ENCODE measurements at places on chromosomes 3 and 15.

GRCh38 chr3:105584003-105584790, 217.5 kb downstream of the ALCAM start:
- no peak for DNase-seq

DNA sequence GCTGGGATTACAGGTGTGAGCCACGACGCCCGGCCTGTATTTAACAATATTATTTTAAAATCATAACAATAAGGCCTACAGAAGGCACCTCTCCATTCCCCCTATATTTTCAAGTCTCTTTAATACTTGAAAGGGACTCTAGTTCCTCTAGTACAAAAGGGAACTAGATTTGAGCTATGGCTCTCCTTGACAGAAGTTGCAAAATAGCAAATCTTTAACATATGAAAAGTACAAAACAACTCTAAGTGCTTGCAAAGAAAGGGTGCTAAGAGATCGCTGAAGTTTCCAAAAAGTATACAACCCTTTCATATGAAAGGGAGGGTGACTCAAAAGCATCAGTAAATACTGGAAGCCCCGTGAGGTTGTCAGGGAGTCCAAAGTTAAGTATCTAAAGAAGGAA, 23.8 kb downstream of the AP3S2 start:
- DNase-seq = no peak

DNA sequence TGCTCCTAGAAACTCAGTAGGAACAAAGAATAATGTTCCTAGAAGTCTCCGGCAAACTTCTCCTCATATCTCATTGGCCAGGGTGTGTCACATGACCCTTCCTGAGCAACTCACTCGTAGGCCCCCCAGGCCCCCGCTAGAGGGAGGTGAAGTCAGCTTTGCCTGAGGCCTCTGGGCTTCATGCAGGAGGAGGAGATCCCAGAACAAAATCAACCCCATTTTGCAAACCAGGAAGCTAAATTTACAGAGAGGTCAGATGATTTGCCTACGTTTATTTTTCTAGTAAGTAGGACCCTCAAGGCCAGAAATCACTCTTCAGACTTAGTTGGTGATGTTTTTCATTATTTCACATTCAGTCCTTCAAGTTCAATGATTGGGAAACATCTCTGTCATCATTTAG, 99.1 kb downstream of the SSR3 start:
- no peak for DNase-seq

- DNase-seq = no peak
These were observed 7.4 kb upstream of the OCA2 start for GRCh38 chr15:28106294-28107110.

DNA sequence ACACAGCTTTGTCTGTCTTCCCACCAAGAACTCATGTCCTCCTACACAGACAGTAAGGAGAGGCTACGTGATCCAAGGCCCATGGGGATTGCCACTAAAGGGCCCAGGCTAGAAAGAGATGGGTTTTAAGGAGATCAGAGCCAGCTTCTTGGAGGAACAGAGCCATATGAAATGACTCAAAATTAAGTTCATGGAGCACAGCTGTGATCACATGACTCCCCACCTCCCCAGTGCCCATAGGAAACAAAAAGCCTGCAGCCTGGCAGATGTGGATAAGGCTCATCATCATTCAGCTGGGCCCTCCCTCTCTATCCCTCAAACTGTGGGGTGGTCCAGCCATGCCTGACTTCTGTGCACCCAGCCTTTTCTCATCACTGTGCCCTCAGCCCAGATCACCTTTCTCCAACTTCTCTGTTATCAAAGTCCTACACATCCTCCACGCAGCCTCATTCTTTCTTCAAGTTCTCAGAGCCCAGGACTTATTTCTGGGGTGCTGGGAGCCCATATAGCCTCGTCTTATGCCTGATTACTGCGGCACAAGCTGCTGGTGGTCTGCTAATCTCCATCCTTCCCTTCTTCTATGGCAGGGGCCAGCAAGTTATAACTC, 137.6 kb downstream of the SMAD6 start:
- no peak for DNase-seq

DNA sequence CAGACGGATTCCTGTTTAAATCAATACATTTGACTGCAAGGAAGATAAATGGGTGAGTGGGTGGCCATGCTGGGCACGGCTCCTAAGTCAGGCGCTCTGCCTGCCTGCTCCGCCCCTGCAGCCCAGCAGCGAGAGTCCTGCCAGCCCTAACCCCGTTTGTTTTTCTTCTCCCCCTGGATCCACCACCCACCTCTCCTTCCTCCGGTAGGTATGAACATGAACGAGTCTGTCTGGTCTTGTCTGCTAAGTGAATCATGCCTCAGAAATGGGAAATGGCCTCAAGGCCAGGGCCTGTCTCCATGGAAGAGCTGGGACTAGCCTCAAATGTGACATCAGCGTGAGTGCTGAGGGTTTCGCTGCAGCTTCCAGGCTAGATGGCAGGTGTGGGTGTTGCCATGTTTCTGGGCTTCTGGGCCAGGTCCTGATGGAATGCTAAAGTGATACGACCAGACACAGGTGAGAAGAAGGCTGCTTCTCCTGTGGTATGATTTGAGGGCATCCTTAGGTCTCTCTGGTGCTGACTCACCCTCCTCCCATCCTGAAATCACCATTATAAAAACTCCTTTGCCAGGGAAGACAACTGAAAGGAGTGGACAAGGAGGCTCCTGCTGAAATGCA, 5.6 kb upstream of the FEM1B start:
- peak; percentile 60 for DNase-seq

DNA sequence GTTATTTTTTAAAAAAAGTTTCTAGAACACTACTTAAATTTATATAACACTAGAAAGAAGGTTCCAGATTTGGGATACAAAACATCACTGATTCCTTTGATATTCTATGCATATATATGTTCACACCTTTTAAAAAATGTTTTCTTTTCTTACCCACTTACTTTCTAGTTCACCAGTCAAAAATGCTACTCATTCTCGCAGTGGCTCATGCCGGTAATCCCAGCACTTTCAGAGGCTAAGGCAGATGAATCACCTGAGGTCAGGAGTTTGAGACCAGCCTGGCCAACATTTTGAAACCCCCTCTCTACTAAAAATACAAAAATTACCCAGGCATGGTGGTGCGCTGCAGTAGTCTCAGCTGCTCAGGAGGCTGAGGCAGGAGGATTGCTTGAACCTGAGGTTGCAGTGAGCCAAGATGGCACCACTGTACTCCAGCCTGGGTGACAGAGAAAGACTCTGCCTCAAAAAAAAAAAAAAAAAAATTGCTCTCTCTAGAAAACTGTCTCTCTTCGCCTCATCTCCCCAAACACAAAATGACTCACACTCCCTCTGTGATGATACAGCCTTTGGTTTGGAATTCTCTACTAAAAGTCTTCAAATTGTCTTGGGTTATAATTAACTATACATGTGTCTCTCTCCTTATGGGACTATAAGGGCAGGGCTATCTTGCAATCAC, 52.6 kb upstream of the TGFBR2 start:
- no peak for DNase-seq

DNA sequence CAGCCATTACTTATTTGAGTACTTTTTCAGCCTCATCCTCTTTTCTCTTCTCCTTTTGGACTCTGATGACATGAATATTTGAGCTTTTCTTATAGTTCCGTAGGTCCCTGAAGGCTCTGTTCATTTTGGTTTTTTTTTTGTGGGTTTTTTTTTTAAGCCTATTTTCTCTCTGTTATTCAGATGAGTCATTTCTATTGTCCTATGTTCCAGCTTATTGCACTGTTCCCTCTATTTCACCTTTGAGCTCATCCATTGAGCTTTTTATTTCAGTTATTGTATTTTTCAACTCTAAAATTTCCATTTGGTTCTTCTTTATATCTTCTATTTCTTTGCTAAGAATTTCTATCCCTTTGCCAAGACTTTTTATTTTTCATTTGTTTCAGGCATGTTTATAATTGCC, 7.2 kb upstream of the MGLL start:
- DNase-seq = no peak

- DNase-seq = no peak
These were observed 104.5 kb downstream of the ADCY5 start for GRCh38 chr3:123344175-123344906.

GRCh38 chr3:46947981-46948791, 28.4 kb downstream of the CCDC12 start:
- DNase-seq = no peak

GRCh38 chr15:100681335-100681746, 79.0 kb downstream of the ASB7 start:
- DNase-seq = no peak

GRCh38 chr3:172517859-172518466, 5.3 kb downstream of the TNFSF10 start:
- DNase-seq = no peak

- DNase-seq = no peak
These were observed 488.3 kb upstream of the GOLIM4 start for GRCh38 chr3:168583977-168584376.

DNA sequence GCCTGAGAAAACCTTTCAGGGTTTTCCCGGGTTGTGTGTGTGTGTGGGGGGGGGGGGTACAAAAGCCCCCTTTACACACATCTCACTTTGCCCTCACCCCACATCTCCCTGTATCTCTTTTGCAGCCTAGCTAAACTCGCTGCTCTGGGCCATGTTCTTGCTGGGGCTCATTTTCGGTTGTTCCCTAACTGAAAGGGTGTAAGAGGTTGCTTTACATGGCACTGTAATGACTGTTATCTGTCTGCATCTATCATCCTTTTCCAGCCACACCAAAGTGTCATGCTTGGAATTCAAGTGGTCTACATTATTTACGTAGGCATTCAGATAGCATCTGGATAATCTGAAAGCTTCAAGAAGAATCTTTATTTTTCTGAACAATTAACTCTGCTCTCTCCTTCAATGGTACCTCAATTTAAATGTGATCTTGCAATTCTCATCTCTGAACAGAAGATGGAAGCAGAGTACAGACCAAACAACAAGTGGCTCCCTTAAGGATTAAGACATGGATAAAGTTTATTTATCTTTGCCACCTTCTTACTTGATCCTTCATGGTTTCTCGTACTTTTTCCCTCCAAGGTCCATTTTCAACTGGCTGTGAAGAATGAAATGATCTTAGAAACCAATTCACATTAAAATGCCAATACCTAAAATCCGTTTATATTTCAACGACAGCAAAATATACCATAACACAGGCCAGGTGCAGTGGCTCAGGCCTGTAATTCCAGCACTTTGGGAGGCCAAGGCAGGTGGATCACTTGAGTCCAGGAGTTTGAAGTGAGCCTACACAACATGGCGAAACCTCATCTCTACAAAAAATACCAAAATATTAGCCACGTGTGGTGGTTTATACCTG, 34.9 kb downstream of the DCLK3 start:
- no peak for DNase-seq

DNA sequence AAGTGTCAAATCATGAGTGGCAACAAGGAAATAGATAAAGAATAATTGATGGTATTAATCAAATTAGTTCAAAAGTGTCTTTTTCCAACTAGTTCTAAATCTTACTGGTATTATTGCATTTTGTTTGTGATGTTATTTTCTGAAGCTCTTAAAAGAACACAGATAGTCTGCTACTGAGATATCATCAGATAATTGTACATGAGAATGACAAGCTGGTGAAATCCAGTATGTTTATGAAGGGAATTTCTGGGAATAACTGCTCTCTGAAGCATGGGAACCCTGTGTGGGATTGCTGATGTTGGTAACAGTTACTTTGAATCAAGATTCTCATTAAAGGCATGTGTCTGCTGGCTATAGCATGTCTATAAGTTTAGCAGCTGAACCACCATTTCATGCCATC, 190.3 kb upstream of the CDIN1 start:
- no peak for DNase-seq

- DNase-seq = no peak
These were observed 16.6 kb downstream of the NFKBIZ start for GRCh38 chr3:101865751-101866509.

GRCh38 chr15:39132070-39132469, 448.8 kb upstream of the THBS1 start:
- no peak for DNase-seq

- DNase-seq = no peak
These were observed 265.2 kb downstream of the SUCLG2 start for GRCh38 chr3:67389176-67389575.

GRCh38 chr3:122535964-122536631, 21.4 kb upstream of the KPNA1 start:
- DNase-seq = no peak

- DNase-seq = no peak
These were observed 172.5 kb upstream of the GADL1 start for GRCh38 chr3:31067004-31067403.

DNA sequence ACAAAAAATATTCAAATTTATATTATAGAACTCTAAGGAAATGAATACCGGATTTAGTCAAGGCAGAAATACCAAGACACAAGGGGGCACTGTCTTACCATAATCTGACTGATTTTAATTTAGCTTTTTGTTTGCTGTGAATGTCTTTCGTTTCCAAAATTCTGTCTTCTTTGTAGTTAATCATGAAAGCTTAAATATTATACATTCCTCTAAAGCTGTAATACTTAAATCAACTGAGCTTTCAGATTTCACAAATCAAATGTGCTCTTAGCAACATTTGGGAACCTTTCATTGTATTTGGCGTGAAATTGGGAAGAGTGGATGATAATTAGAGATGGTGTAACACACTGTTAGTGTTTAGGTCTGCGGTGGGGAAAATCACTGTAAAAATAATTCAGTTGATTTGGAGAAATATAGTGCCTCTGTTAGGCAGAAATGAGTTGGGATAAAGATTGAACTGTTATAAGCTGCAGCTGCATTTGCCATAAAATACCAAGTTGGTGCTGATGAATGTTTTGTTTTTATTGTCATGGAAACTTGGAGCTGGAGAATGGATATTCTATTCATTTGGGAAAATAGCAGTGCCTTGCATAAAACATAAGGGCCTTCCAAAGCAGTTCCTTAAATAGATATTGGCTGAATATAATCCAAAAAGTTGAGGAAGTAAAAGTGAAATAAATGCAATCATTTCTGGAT, 228.2 kb downstream of the TCF12 start:
- DNase-seq = peak; percentile 51

- DNase-seq = no peak
These were observed 411.7 kb downstream of the NAALADL2 start for GRCh38 chr3:175270866-175271265.

DNA sequence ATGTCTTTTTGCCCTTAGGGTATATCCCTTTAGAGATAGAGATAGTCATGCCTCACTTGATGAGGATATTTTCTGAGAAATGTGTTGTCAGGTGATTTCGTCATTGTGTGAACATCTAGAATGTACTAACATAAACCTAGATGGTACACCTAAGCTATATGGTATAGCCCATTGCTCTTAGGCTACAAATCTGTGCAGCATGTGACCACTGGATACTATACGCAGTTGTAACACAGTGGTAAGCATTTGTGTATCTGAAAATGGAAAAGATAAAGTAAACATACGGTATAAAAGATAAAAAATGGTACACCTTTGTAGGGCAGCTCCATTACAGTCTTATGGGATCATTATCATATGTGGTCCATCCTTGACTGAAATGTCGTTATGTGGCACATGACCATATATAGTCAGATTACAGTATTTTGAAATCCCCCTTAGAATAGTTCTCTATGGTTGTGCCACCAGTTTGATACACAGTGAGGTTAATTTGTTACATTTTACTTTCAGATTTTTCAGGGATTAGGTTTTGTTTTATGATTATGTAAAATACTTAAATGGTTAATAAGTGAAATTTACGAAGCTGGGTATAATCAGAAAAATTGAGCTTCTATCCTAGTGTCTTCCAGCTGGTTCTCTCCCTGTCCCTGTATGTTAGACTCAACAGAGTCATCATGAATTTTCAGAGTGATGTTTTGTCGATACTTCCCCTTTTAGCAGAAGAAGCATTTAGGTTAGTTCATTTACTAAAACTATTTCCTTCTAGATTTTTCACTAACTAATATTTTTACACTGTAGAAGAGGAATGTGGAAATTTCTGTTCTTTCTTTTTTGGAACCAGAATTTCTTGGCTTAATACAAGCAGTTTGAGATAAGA, 12.8 kb downstream of the SETD5 start:
- DNase-seq = no peak

GRCh38 chr15:59400103-59400813, 27.6 kb upstream of the MYO1E start:
- no peak for DNase-seq
